ENCODE measurements at places on chromosomes 16 and 17. TPM values are rescaled to one million over a fixed set of nuclear protein-coding genes. Genes with fewer than 3 reads are reported as not detected.
A peak's percentile ranks its signal among the peaks of the same experiment; 100 is the strongest.

POLR3E gene
- 59.5 TPM for total RNA-seq

ANKFN1 gene
- not detected for total RNA-seq

TMEM11 gene
- 21.4 TPM for total RNA-seq

DNA sequence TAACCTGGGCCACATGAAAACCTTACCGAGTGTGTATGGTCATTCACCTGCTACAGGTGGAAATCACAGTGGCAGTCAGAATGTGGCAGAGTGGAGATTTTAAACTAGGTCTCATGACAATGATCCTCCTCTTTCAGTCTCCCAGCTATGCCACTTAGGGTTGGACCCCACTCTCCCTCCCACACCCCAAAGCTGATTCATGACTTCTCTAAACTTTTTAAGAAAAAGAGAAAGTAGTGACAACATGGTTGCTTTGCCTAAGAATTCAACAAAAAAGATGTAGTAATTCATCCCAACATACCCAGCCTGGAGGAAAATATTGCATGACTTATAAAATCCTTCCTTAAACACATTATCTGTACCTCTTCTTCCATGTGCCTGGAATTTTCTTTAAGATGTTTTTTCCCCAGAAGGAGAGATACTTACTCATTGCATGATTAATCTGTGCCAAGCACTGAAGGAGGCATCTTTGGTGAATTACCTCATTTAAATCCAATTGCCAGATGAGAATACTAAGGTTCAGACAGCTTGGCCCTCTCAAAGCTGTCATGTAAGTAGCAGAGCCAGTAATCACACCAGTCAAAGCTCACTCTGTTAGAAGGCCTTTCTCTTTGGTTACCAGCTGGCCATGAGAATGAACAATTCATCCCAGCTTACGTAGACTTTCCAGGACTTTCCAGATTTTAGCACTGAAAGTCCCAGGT, 119.9 kb downstream of the COPRS start:
- no peak for DNase-seq

KRTAP29-1 gene
- not detected for total RNA-seq

DNA sequence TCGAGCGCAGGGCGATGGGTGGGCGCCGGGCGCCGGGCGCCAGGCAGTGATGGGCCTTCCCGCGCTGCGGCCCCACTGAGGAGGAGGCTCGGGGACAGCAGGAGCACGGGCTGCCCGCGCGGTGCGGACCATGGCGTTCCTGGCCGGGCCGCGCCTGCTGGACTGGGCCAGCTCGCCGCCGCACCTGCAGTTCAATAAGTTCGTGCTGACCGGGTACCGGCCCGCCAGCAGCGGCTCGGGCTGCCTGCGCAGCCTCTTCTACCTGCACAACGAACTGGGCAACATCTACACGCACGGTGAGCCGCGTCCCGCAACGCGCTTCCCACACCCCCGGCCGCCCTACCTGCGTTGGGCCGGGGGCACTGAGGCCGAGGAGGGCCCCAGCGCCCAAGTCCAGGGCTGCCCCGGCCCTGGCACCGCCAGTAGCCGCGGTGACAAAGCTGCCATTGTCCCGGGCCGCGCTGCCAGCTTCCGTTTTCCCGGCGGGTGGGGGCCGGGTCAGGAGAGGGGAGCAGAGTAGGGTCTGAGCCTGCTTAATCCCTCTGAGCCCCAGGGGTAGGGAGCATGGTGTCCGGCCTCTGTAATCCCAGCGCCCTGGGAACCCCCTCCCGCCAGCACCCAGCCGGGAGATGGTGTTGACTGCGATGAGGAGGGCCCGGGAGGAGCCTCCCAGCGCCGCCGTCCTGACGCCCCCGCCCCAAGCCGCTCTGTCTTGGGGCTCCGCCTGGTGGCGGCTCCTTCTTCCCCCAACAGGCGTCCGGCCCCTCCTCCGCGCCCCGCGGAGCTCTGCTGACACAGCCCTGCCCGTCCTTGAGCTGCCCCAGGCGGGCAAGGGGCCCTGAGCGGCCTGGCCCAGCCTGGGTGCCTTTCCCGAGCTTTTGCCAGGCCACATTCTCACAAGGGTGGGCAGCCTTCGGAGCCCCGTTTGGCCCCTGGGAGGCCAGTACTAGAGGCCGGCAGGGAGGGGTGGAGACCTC, 685 bp downstream of the PAQR4 start:
- peak; percentile 90 for DNase-seq

KRTAP1-1 gene
- total RNA-seq: not detected

Measured in activated T-cell treated with anti-CD3 and anti-CD28 coated beads, Interleukin-2, amount 50 U/mL, for 72 hours (primary cell).